ENCODE measurements at places on chromosomes 3 and 15.
A peak's percentile ranks its signal among the peaks of the same experiment; 100 is the strongest.

DNA sequence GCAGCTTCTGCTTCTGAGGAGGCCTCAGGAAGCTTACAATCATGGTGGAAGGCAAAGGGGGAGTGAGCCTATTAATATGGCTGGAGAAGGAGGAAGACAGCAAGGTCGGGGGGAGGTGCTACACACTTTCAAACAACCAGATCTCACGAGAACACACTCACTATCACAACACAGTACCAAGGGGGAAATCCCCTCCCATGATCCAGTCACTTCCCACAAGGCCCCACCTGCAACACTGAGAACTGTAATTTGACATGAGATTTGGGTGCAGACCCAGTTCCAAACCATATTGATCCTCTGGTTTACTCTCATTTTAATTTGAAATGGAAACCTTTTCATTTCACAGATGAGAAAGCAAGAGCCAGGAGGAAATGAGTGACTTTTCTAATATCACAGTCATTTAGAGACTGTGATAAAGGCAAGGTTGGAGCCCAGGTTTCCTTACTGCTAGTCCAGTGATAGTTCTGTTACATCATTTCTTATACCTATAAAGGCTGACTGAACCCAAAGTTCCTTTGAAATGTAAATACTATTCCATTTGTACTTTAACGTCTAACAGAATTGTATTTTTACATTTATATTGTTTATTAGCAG lies 105.8 kb upstream of the GAP43 start:
- H3K4me1 ChIP-seq = peaks cover under 1% of the 10 kb centered on the region
- no peaks in the 10 kb centered on the region for H3K27me3 ChIP-seq
- H3K4me3 ChIP-seq = no peak overlapping the region
- no peaks in the 10 kb centered on the region for H3K36me3 ChIP-seq
- no peak overlapping the region for H3K27ac ChIP-seq

- H3K36me3 ChIP-seq = no peaks in the 10 kb centered on the region
- H3K27ac ChIP-seq = peak overlapping the region; percentile 59
- no peaks in the 10 kb centered on the region for H3K27me3 ChIP-seq
- H3K4me1 ChIP-seq = peaks cover 14% of the 10 kb centered on the region
Observed at GRCh38 chr15:61157933-61158332, 71.2 kb downstream of the RORA start.

GRCh38 chr3:46845397-46845859 lies 17.8 kb downstream of the MYL3 start:
- DNase-seq = peak; percentile 95
- peak overlapping the region; percentile 73 for H3K27ac ChIP-seq
- peak overlapping the region; percentile 58 for H3K4me3 ChIP-seq
- peaks cover 27% of the 10 kb centered on the region for H3K4me1 ChIP-seq

- H3K27ac ChIP-seq = peak overlapping the region; percentile 91
- no peaks in the 10 kb centered on the region for H3K36me3 ChIP-seq
- no peaks in the 10 kb centered on the region for H3K27me3 ChIP-seq
Observed at GRCh38 chr3:129599607-129600006, 6.9 kb downstream of the PLXND1 start.

GRCh38 chr3:126711121-126711760 lies 7.2 kb downstream of the CHCHD6 start:
- DNase-seq = no peak
- H3K27ac ChIP-seq = no peak overlapping the region
- no peak overlapping the region for H3K4me3 ChIP-seq
- H3K27me3 ChIP-seq = no peaks in the 10 kb centered on the region
- no peaks in the 10 kb centered on the region for H3K4me1 ChIP-seq
- H3K36me3 ChIP-seq = no peaks in the 10 kb centered on the region

GRCh38 chr3:154486949-154487348 lies 57.0 kb upstream of the GPR149 start:
- H3K27me3 ChIP-seq = no peaks in the 10 kb centered on the region
- no peak overlapping the region for H3K4me3 ChIP-seq
- DNase-seq = no peak
- no peaks in the 10 kb centered on the region for H3K4me1 ChIP-seq
- H3K27ac ChIP-seq = no peak overlapping the region

- no peaks in the 10 kb centered on the region for H3K36me3 ChIP-seq
- no peaks in the 10 kb centered on the region for H3K27me3 ChIP-seq
- H3K27ac ChIP-seq = no peak overlapping the region
- H3K4me3 ChIP-seq = no peak overlapping the region
- no peak for DNase-seq
Observed at GRCh38 chr3:74591342-74591741, 23.1 kb downstream of the CNTN3 start.

DNA sequence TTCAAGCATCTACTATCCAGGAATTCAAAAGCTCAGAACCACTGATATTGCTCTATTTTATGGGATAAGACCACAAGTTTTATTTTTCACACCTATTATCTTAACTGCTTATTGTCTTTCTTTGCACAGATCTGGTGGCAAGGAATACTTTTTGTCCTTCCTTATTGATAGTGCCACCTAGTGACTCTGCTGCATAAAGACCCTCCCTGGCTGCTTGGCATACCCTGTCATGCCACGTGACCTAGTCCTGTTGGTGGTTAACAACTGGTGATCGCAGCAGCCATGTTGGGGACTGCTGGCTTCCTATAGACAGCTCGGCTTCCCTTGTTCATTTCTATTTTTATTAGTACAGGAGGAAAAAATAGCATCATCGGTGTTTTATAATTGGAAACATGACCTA lies 236.3 kb downstream of the MEX3B start:
- H3K4me1 ChIP-seq = no peaks in the 10 kb centered on the region
- no peak overlapping the region for H3K27ac ChIP-seq
- no peaks in the 10 kb centered on the region for H3K36me3 ChIP-seq
- H3K4me3 ChIP-seq = no peak overlapping the region
- no peak for DNase-seq
- H3K27me3 ChIP-seq = no peaks in the 10 kb centered on the region

Data from vagina (tissue), 2 donors.